D341Med (cell line): ENCODE measurements at places on chromosomes 1 and 21.

- DNase-seq, result no peak
Measured at GRCh38 chr21:43842742-43843141, 22.3 kb upstream of the AGPAT3 start.

- no peak for DNase-seq
Measured at GRCh38 chr1:242225767-242226573, 227.1 kb upstream of the MAP1LC3C start.

DNA sequence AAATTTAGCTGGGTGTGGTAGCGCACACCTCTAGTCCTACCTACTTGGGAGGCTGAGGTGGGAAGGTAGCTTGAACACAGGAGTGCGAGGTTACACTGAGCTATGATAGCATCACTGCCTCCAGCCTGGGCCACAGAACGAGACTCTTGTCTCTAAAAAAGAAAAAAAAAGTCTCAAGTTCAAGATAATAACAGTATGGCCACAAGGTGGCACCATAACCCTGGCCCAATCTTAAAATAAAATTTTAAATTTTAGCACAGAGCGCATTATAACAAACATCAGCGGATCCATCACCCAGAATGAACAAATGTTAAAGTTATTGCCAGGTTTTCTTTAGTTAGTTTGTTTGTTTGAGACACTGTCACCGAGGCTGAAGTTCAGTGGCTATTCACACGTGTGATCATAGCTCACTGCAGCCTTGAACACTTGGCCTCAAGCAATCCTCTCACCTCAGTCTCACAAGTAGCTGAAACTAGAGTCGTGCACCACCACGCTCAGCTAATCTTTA lies 2.9 kb upstream of the HTR6 start:
- no peak for DNase-seq

- DNase-seq, result no peak
Measured at GRCh38 chr1:2468041-2468472, 8.0 kb upstream of the PLCH2 start.

DNA sequence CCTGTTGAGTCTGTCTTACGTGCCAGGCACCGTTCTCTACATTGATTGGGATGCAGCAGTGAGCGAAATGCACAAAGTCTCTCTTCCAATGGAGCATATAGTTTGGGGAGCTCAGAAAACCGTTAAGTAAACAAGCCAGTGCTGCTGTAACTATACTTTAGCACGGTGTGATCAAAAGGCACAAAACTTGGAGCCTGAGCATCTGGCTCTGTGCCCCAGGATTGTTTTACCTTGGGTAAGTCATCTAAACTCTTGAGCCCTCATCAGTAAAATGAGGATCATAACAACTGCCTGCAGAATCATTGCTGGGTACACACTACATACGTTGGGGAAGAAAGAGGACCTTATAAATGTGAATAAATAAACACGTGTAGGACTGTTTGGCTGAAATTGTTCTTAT lies 1.8 kb downstream of the HHIPL2 start:
- DNase-seq, result no peak

GRCh38 chr1:75132242-75132811 lies 1.9 kb upstream of the LHX8 start:
- DNase-seq, result no peak

GRCh38 chr1:178048426-178048825 lies 45.5 kb upstream of the RASAL2 start:
- no peak for DNase-seq

GRCh38 chr1:87472716-87473115 lies 144.0 kb downstream of the LMO4 start:
- no peak for DNase-seq

GRCh38 chr21:32114419-32115035 lies 164.3 kb downstream of the MIS18A start:
- no peak for DNase-seq

GRCh38 chr1:46813858-46814396 lies 15.1 kb downstream of the CYP4B1 start:
- no peak for DNase-seq

- DNase-seq, result no peak
Measured at GRCh38 chr21:43734928-43735229, 15.9 kb downstream of the PDXK start.

DNA sequence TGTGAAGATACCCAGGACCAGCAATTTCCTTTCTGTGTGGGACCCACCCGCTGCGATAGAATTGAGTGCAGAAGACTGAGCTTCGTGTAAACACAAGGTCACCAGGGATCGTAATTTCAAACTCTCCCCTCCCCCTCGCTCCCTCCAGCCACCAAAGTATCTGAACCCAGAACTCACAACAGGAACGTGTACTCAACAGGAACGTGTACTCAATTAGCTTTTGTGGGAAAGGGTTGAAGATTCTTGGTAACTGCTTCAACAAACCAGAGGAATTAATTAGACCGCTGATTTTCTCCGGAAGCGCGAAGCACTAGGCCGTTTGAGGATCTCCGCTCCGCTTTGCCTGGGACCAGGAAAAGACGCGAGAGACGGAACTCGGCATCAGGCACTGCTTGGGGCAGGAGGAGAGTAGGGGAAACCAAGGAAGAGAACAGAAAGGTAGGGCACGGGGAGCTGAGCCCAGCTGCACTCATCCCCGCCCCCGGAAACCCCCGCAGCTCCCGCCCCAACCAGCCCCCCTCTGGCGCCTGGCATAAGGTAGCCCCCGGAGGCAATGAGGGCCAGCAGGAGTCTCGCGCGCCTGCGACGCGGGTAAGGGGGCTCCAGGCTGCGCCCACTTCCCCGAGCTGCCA lies 453 bp downstream of the DRAM2 start:
- DNase-seq, result peak; percentile 83

GRCh38 chr1:117757668-117758067 lies 151.8 kb downstream of the TENT5C start:
- no peak for DNase-seq

GRCh38 chr1:186864296-186864695 lies 35.5 kb downstream of the PLA2G4A start:
- no peak for DNase-seq

DNA sequence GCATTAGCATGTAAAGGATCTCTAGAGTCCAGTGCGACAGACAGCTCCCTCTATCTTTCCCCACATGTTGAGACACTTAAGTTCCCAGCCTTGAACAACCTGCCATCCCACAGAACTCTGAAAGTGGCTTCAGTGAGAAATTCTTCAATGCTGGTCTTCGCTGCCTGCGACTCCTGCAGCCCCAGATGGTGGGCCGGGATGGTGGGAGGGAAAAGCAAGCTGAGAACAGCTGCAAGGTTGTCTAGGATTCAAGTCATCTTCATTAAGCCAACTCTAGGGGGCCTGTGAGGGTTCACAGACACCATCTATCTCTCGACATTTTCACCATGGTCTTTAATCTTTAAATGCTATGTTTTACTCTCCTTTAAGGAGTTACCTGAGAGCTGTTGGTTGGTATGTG lies 185.5 kb upstream of the C1orf174 start:
- DNase-seq, result no peak

GRCh38 chr1:192489748-192490147 lies 85.8 kb upstream of the RGS1 start:
- peak; percentile 42 for DNase-seq

GRCh38 chr1:197981561-197981960 lies 64.4 kb downstream of the LHX9 start:
- DNase-seq, result no peak

GRCh38 chr1:159987186-159987585 lies 33.1 kb upstream of the SLAMF9 start:
- DNase-seq, result no peak

DNA sequence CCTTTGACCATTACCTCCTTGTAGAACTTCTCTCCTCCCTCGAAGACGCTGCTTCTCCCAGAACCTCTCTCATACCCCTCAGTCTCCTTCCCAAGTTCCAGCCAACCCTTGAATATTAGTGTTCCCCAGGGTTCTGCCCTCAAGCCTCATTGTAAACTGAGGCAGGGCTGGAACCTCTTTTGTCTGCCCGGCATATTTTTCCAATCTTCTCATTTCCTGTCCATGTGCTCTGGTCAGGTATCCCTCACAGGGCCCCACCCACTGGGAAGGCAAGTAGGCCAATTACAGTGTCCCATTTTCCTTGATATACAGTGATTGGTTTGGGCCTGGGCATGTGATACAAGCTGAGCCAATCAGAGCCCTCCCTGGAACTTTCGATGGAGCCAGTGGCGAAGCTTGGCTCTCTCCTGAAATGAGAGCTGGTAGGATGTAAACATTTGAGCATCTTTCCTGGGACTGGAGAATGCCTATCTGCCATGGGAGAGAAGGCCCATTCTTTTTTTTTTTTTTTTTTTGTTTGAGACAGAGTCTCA lies 57.1 kb upstream of the ID3 start:
- DNase-seq, result no peak

DNA sequence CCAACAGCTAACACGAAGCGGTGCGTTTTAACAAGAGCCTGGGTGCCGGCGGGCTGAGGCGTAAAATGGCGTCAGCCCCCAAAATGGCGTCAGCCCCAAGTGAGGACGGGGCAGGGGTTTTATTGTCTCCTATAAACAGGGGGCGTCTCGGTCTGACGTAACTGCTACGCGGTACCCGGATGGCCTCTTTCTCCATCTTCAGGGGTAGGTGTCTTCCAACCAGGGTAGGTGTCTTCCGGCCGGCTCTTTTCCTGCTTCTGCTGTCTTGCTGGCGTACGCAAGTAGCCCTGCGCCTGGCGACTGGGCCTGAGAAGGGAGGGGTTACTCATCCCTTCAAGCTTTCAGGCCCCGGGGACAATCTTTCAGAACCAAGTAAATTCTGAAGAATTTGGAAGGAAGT lies 45.3 kb downstream of the LGR6 start:
- no peak for DNase-seq

DNA sequence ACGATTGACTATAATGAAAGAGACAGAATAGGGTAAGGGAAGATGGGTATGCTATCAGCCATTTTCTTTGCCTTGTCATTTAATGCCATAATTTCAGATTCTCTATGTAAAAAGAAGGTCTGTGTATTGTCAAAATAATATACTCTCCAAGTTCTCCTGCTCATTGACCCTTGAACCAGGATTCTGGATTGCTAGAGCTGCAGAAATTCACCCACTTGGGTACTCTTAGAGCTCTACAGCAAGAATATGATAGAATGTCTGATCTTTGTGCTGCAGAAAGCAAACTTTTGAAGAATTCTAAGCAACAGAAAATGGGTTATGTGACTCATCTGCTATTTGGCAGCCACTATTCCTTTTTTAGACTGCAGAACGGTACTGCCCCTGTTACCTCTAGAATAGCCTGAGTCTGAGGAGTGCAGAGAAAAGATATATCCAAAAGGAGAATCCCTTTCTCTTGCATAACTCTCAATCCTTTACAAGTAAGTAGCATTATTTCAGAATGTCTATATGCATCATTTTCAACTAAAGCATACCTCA lies 78.2 kb upstream of the TENT5C start:
- no peak for DNase-seq

- no peak for DNase-seq
Measured at GRCh38 chr1:101613546-101613945, 376.7 kb downstream of the S1PR1 start.

DNA sequence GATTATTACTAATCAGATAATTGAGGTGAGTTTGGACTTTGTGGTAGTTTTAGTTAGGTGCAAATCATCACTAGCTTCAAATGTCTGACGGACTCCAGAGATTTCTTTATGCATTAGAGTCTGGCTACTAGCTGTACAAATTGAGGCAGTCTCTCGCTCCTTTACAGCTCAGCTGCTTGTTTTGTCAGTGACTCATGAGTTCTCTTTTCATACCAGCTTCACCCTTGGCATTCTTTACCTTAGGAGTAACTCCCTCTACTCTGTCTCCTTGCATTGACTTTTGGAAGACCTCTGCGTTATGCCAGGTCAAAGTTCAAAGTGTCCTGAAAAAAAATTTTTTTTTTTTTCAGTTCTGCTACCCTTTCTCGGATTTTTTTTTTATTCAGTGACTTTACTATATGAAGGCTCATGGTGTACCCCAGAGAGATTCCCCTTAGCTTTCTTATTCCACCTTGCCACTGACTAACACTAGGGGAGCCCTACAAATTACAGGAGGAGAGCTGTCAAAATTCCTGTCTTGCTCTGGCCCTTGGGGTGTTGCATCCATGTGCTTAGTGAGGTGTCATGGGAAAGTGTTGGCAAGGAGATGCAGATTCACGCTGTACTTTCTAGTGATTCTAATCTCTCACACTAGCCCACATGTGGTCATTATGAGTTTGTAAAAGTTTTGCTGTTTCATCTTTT lies 576.6 kb downstream of the ADGRL2 start:
- no peak for DNase-seq

GRCh38 chr1:147700042-147701006 lies 30.0 kb upstream of the ACP6 start:
- peak; percentile 89 for DNase-seq

DNA sequence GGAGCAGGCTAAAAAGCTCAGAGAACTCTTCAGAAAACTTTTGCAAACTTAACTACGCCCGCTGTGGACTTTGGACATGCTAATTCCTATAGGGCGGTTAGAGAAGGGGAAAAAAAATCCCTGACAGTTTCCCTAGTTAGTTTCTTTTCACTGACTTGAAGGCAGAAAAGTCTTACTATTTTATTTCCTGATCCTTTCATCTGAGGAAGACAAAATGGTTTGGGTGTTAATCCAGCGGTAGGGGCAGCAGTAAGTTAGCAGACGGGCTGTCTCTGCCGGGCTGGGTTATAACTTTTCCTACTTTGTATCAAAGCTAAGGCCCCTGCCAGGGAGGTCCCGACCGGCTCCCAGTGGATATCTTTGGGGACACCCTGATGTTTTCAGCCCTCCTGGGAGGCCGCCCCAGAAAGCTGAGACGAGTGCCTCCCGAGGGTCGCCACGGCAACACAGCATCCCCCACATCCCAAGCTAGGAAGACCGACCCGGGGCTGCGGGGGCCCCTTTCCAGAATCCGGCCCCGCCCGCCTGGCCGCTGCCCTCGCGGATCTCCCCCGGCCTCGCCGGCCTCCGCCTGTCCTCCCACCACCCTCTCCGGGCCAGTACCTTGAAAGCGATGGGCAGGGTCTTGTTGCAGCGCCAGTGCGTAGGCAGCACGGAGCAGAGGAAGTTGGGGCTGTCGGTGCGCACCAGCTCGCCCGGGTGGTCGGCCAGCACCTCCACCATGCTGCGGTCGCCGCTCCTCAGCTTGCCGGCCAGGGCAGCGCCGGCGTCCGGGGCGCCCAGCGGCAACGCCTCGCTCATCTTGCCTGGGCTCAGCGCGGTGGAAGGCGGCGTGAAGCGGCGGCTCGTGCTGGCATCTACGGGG lies 162.6 kb downstream of the RUNX1 start:
- DNase-seq, result no peak

DNA sequence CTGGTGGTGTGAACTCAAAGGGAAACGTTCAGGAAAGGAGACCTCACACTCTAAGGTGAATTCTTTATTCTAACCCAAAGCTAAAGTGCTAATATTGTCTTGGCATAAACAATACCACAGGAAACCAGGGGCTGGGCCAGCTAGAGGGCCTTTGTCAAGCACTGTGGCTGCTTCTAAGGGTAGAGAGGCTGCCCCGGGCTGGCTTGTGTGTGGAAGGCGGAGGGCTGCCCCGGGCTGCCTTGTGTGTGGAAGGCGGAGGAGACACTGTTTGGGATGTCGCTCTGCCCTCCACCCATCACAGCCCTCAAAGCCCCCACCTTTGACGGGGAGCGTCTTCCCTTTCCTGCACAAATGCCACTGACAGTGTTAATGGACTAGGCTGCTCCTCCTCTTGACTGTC lies 216.8 kb downstream of the TOMM20 start:
- no peak for DNase-seq

- peak; percentile 85 for DNase-seq
Measured at GRCh38 chr1:153617663-153618062, 1.5 kb upstream of the S100A14 start.

- DNase-seq, result no peak
Measured at GRCh38 chr21:43984905-43985689, 27.0 kb upstream of the TRAPPC10 start.

GRCh38 chr1:77605246-77606026 lies 77.0 kb downstream of the ZZZ3 start:
- DNase-seq, result no peak

- DNase-seq, result no peak
Measured at GRCh38 chr1:206419783-206420182, 50.5 kb upstream of the IKBKE start.
